Spleen (tissue), 13 donors: ENCODE measurements at places on chromosomes 13 and 19.

- no peak for DNase-seq
Measured at GRCh38 chr13:110137680-110138009, 169.3 kb downstream of the COL4A1 start.

DNA sequence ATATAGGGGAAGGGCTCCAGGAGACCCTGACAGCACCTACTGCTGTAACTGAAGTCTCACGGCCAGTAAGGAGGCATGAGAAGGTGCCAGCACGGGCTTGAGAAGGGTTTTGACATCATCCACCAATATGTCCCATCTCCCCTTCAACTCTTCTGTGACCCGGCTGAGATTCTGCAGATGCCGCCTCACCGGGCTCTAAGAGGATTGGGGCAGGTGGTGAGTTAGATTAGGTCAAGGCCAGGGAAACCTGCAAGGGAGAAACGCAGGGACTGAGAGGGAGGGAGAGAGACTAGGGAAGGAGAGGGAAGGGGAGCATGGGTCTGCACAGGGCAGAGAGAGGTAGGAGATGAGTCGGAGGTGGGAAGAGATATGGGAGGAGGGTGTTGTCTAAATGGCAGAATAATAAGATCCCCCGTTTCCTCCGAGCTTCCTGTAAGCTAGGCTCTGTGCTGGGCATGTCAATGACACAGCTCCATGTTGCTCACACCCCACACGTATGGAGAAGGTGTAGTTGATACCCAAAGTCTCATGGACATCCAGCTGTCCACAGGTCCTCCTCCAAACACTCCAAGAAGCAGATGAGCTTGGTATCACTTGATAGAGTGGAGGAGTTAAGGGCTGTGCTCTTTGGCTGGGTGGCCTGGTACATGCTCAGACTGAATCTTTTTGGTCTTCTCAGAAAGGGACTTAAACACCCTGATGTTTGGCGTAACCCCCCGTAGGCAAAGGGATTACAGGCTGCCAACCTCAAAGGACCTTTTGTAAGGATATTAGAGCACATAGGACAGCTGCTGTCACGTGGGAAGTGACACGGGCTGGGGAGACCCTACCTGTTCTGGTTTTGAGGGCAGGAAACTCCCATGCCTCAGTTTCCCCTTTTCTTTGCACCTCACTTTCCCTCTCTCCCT lies 6.1 kb downstream of the TPRX1 start:
- DNase-seq = no peak

DNA sequence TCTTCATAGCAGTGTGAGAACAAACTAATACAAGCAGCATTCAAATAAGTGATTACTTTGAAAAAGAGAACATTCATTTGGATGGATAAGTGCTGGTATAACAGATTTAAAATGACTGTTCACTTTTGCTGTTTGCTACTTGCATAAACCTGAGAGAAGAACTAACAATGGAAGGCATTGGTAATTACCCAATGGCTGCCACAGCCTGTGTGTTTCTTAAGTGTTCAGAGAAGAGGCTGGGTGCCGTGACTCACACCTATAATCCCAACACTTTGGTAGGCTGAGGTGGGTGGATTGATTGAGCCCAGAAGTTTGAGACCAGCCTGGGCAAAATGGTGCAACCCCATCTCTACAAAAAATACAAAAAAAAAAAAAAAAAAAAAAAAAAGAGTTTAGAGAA lies 4.9 kb upstream of the TEX26 start:
- no peak for DNase-seq

- no peak for DNase-seq
Measured at GRCh38 chr13:39892721-39893685, 237.5 kb downstream of the COG6 start.

GRCh38 chr19:2561221-2561620 lies 85.3 kb downstream of the GADD45B start:
- peak; percentile 51 for DNase-seq

- peak; percentile 51 for DNase-seq
Measured at GRCh38 chr13:111945086-111945485, 121.9 kb upstream of the SOX1 start.

GRCh38 chr19:15142313-15142712 lies 35.1 kb downstream of the SYDE1 start:
- DNase-seq = no peak

- DNase-seq = peak; percentile 100
Measured at GRCh38 chr13:51583875-51584730, at the start of gene WDFY2. Gene WDFY2 (plus strand): TSS chr13:51584462. CDS start chr13:51584688, 226 bp downstream.

DNA sequence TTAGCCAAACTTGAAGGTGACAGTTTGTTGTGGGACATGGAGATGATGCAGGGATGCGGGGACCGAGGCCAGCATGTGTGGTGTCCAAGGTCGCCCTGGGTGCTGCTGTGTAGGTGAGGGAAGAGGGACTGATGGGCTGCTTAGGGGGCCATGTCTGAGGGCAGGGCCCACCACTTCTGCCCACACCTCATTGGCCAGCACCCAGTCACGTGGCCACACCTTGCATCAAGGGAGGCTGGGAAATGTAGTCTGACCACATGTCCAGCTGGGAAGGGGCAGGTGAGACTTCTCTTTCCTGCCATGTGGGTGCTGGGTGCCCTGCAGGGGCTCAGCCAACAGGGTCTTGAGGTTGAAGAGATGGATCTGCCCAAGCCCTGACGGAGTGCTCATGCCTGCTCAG lies 88.9 kb downstream of the KDM4B start:
- DNase-seq = no peak
